ENCODE measurements at places on chromosomes 3 and 15.

GRCh38 chr3:156892701-156893100 is 66.5 kb downstream of the LEKR1 start:
- DNase-seq = no peak

- no peak for DNase-seq
Observed at GRCh38 chr15:88954431-88955277, 41.5 kb upstream of the MFGE8 start.

DNA sequence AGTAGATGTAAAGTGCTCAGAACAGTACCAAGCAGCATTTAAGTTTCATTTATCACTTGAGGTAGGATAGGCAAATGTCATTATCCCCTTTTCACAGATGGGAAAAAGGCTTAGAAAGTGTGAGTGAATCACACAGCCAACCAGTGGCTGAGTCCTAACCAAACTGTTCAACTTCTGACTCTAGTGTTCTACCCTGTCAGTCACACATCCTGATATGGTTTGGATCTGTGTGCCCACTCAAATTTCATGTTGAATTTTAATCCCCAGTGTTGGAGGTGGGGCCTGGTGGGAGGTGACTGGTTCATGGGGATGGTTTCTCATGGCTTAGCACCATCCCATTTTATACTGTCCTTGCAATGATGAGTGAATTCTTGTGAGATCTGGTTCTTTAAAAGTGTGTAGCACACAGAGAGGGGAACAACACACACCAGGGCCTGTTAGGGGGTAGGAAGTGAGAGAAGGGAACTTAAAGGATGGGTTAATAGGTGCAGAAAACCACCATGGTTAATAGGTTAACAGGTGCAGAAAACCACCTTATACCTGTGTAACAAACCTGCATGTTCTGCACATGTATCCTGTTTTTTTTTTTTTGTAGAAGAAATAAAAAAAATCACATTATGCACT is 304.7 kb downstream of the SUCLG2 start:
- DNase-seq = no peak

GRCh38 chr3:170910542-170910941 is 2.1 kb upstream of the EIF5A2 start:
- no peak for DNase-seq

DNA sequence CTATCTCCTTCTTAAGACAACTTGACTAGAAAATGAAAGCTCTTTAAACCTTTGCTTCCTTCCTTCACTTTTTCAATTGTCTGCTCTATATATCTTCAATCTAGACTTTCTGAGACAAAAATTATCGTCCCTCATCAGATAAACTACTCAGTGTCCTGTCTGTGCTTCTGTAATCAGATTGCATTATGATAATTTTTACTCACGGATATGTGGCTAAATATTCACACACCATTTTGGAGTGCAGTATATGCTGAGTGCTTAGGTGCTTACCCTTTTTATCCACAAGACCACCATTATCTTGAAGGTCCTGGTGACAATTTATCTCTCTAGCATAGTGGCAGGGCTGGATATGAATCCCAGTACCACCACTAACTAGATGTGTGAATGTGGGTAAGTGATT is 1012.3 kb downstream of the TUSC7 start:
- no peak for DNase-seq

- DNase-seq = no peak
Observed at GRCh38 chr3:136251511-136251910, 1.4 kb downstream of the PCCB start.

- no peak for DNase-seq
Observed at GRCh38 chr15:46502667-46503066, 867.8 kb downstream of the SQOR start.

DNA sequence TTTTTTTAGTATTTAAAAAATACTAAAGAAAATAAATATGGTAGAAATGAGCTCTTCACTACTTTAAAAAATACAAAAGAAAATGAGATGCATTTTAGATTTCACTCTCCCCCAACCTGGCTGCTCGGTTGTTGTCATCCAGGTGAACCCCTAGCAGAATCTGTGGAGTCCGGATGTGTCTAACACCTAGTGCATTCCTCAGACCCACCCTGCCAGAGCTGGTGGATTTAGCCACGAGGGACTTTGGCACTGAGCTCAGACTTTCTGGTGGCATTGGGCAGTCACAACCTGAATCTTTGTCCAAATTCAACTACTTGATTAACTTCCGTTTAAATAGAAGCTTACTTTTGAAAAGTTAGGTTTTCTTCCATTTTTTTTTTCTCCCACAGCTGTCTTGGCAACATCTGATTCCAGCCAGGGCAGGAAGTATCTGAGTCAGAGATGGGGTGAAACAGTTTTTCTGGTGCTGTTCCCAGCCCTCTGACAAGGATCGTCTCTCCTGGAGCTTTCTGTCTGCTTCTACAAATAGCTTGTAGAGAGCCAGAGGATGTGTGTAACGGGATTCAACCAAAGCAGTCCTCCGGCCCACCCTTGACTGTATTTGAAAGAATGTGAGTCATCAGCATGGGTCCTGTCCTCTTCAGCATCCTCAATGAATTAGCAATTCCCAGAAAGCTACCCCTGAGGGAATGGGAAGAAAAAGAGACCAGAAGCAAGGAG is 301.8 kb upstream of the MCTP2 start:
- DNase-seq = no peak

DNA sequence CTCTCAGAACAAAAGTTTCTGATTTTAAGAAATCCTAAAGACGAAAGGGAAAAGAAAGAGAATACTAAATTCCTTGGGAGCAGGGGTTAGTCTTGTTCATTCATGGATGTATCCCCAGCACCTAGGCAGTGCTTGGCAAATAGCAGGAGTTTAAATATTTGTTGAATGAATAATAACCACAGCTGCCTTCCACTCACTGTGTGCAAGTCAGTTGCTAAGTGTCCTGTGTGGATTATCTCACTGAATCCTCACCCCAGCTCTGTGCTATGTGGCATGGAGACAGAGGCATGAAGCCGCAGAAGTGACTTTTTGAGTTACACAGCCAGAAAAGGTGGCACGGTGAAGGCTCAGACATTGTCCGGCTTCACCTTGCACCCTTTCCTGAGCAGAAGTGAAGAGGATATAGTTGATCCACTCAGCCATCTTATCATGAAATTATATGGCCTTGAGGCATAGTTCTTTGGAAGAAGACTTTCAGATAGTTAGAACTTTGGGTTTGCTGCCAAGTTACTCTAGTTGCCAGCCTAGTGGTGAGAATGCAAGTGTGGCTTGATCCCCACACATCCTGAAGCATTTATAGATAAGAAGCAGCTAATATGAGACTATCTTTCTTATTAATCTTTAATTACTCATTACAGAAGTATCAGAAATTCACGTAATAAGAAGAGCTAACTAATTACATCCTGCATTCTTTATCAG is 355.5 kb downstream of the LRTM1 start:
- DNase-seq = no peak

- no peak for DNase-seq
Observed at GRCh38 chr15:95327183-95327525, 1003.3 kb upstream of the NR2F2 start.

DNA sequence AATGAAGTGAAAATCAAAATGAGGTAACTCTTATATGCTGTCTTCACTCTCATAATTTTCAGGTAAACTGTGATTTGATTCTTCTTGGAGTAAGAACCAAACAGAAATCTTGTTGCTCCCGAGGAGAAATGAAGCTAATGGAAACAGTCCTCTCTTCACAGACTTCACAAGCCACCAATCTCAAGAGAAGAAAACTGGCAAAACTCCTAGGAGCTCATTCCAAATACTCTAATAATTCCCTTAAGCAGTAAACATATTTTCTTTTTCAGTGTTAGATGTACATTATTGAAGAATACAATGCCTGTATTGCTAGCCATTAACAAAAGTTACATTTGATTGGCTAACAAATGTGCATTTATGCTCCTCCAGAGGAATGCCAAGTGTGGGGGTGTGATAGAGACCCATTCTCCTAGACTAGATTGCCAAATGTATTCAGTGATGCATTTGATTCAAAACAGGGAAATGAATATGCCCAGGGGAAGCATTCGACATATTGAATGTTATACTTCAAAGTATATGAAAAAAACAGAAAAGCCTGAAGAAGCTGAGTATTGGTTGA is 11.8 kb upstream of the RIOX2 start:
- DNase-seq = no peak

- no peak for DNase-seq
Observed at GRCh38 chr3:129119365-129120100, 2.1 kb downstream of the RAB43 start.

GRCh38 chr15:36673987-36674386 is 94.6 kb downstream of the CDIN1 start:
- no peak for DNase-seq

DNA sequence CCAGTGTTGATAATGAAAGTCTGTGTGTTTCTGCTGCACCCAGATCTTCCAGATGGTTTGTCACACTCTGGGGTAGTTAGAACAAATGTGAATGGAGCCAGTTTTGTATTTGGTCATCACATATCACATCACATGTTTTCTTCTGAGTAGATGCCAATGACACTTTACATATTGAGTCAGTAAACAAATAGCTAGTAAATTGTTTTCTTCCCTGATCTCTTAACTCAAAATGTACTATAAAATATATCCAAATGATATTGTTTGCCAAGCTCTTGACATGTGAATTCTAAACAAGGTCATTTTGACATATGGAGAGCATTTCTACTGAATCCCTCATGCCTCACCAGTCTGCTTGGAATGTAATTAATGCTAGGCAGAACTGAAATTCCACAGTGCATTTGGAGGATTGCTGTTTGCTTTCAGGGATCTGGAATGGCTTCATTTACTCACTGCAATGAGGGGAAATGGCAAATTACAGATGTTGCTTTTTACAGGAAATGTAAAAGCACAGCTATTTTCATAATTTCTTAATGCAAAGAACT is 45.0 kb downstream of the PDHB start:
- DNase-seq = no peak

DNA sequence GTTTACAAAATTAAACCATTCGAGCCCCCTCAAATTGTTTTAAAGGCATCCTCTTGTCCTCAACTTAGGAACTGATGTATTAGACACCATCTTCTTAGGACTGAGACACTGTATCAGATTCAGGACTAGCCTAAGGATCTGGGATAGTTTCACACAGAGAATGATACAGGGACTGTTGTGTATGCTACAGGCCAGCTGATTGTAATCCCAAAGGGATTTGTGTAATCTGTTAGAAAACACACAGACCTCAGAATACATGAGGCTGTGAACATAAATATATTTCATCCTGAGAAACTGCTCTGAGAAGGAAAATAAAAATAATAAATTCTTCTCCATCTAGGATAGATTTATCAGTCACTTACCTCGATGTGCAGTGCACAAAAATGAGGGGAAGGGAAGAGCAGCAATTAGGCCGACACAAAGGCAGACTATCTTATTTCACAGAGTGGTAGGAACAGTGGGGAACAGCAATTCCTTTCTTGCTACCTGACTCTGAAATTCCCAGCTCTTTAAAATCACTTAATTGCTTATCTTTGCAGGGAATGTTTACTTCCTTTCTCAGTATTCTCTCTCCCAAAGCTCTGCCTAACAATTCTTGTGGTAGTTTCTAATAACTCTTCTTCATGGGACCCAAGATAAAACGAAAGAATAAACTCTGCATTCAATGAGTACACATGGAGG is 322.5 kb downstream of the MAGI1 start:
- DNase-seq = no peak

- no peak for DNase-seq
Observed at GRCh38 chr3:159800434-159801155, 188.0 kb upstream of the IL12A start.

- DNase-seq = no peak
Observed at GRCh38 chr15:41933771-41934170, 38.6 kb downstream of the EHD4 start.

GRCh38 chr15:29323557-29323956 is 53.9 kb upstream of the NSMCE3 start:
- DNase-seq = no peak

GRCh38 chr3:46811615-46812236 is 51.5 kb downstream of the MYL3 start:
- no peak for DNase-seq

Measured in stimulated activated CD8-positive, alpha-beta memory T cell treated with anti-CD3 and anti-CD28 coated beads, Interleukin-15, amount 100 ng/mL, for 4 hours (primary cell).